ENCODE measurements at places on chromosomes 3 and 15.
A peak's percentile ranks its signal among the peaks of the same experiment; 100 is the strongest.

DNA sequence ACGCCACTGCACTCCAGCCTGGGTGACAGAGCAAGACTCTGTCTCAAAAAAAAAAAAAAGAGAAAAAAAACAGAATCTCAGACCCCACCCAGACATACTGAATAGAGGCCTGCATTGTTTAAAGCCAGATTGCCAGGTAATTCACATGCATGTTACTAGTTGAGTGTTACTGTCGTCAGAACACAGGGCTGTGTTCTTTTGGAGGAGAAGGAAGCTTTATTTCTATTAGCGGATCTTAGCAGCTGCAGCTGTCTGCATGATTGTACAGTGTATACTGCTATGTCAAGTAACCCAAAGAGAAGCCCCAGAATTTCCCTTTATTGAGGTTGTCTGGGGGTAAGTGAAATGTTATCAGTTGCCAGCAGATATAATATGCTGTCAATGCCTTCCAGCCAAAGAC lies 496.6 kb upstream of the NAALADL2 start:
- no peak for DNase-seq

DNA sequence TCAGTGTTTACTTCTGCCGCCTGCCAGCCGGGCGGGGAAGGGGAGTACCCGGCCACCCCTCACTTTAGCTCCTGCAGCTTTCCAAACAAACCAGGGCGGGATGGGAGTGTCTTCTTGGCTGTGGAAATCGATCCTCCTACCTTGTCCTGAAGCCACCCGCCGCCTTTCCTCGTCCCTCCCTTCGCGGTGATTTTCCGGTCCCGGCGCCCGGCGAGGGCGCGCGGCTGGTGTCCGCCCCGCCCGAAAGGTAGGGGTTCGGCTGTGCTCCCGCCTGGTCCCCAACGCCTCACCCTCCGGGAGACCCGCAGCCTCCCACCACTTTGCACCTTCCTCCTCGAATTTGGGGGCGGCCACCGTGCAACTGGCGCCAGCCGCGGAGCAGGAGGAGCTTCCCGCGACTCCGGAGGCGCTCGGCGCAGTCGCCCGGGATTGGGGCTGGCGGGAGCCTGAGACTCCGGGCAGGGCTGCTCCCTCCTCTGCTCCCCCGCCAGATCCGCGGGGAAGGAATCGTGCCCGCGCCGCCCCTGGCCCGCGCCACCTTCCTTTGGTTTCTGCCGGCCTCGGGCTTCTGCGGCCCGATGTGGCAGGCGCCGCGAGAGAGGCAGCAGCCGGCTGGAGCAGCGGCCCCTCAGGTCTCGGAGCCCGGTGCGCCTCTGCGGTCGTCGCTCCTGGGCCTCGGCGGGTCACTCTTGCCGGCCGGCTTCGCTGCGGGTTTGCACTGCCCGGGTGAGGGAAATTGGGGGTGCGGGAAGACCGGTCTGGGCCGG lies 30.7 kb upstream of the ST3GAL6 start:
- peak; percentile 28 for DNase-seq

- no peak for DNase-seq
Observed at GRCh38 chr3:98778852-98779413, 15.8 kb downstream of the ST3GAL6 start.

- no peak for DNase-seq
Observed at GRCh38 chr3:23203708-23204330, 692 bp downstream of the UBE2E2 start.

GRCh38 chr15:37898362-37898761 lies 36.1 kb upstream of the TMCO5A start:
- DNase-seq, result no peak

GRCh38 chr3:99817047-99817436 lies 620 bp upstream of the CMSS1 start:
- no peak for DNase-seq

GRCh38 chr3:169527507-169527906 lies 136.0 kb downstream of the MECOM start:
- no peak for DNase-seq

- no peak for DNase-seq
Observed at GRCh38 chr3:180252683-180253082, 215.9 kb upstream of the PEX5L start.

DNA sequence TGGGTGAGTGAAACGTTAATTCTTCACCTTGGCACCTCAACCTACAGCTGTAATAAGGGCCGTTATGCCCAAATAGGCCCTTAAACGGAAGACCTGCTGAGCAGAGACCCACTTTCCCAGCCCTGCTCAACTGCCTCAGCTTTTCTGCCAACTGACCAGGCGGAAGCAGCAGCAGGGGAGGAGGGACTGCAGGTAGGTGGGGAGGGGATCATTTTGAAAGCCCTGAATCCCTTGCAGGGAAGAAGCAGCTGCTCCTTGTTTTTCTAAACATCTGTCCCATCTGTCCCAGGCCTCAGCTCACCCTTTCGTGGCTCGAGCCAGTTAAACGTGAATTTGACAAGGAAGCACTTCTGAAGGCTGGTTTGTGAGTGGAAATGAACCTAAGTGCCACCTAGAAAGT lies 978 bp upstream of the CMC1 start:
- DNase-seq, result no peak

GRCh38 chr3:74624301-74624700 lies 9.8 kb upstream of the CNTN3 start:
- no peak for DNase-seq

GRCh38 chr3:150635526-150635925 lies 32.4 kb downstream of the SELENOT start:
- no peak for DNase-seq

DNA sequence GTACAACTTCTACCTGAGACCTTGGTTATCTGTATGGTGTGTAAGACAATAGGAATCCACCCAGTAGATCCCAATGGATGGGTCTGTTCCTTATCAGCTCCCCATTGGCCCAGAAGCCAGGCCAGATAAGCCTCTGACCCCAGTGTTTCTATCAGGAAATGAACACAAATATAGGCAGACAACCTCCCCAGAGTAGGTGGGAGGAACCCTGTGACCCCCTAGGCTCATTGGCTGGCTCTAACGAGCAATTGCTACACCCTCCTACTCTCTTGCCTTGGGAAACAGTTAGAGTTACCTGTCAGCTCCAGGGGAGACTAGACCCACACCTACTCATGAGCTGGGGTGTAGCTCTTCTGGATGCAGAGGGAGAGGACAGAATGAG lies 299.9 kb downstream of the UACA start:
- no peak for DNase-seq

DNA sequence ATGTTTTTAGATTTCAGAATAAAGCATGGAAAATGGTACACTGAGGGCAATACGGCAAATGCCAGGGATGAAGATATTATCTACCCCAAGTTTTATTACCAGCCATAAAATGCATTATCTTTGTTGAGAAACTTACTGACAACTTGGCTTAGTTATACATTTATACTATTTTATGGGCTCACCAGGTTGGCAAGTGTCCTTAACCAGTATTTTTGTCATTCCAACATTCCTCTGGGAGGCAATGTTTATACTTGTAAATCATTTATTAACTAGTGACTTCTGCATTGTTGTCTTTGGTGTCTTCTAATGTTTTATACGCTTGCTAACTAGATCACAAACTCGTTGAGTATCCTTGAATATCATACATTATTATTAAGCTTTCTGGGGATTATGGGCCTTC lies 18.0 kb upstream of the ADGRG7 start:
- no peak for DNase-seq

DNA sequence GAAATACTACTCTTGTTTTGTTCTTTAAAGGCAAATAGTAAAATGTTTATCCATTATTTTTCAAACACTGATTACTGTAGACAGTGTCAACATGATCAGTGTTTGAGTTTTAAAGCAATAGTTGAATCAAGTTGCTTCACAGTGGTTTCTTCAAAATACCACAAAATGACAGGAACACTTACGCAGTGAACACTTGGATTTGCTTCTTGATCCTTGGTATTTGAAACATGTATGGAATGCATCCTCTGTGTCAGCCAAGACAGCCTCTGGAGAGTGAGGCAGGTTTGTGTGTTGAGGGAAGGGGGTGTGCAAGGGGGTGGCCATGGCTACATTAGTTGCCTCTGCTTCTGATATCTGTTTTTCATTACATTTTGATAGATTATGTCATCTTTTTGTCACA lies 413.0 kb downstream of the RBMS3 start:
- DNase-seq, result no peak

All from NCI-H187 (cell line).